ENCODE measurements at places on chromosomes 1 and 21.
A peak's percentile ranks its signal among the peaks of the same experiment; 100 is the strongest.

- no peak for DNase-seq
Observed at GRCh38 chr21:15210235-15210678, 145.5 kb upstream of the NRIP1 start.

GRCh38 chr1:185305419-185305818, 11.6 kb downstream of the IVNS1ABP start:
- DNase-seq: no peak

DNA sequence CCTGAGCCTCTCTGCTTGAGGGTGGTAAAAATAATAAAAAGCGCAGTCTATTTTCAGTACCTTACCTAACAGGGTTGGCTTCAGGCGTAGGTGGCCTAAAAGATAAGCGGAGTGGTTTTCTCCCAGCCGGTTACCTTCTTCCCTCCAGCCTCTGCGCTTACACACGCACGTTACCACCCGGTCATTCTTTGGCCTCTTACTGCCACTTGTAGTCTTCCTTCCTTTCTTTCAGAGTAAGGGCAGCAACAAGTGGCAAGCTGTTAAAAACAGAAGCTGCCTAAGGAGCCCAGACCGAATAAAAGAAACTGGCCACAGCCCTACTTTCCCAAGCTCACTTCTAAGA, 35.4 kb downstream of the CLCA1 start:
- no peak for DNase-seq

DNA sequence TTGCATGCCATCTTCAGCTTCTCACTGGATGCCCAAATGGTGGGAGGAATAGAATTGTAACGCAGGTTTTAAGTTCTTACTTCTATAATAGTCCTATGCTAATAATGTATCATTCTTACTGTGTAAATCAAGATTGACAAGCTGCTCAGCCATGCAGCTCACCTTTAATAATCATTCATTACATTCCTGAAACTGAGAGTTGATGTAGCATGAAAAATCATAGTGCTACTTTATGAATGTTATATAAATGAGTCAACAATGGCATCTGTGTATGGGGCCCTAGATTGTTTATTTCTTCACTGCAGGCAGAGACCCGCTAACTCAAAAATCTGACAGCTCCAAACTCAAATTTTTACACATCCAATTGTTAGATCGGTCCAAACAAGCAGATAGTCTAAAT, 34.4 kb downstream of the FH start:
- no peak for DNase-seq

DNA sequence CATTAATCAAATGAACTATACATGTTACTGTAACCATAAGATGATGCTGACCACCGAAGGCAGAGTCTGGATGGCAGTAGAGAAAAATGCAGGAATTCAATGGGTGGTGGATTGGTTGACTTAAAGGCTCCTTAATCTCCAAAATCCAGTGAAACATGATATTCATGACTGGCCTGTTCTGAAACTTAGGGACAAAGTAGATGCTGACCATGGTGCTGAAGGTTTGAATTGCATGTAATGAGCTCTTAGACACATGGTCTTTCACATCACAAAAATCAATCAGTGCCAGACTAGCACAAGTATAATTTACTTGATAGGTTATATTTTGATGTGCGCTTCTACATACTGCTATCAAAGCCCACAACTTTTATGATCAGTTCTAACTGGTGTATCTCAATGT, 30.9 kb upstream of the NTMT2 start:
- DNase-seq: no peak

GRCh38 chr1:193960040-193960439, 773.6 kb upstream of the B3GALT2 start:
- DNase-seq: no peak

DNA sequence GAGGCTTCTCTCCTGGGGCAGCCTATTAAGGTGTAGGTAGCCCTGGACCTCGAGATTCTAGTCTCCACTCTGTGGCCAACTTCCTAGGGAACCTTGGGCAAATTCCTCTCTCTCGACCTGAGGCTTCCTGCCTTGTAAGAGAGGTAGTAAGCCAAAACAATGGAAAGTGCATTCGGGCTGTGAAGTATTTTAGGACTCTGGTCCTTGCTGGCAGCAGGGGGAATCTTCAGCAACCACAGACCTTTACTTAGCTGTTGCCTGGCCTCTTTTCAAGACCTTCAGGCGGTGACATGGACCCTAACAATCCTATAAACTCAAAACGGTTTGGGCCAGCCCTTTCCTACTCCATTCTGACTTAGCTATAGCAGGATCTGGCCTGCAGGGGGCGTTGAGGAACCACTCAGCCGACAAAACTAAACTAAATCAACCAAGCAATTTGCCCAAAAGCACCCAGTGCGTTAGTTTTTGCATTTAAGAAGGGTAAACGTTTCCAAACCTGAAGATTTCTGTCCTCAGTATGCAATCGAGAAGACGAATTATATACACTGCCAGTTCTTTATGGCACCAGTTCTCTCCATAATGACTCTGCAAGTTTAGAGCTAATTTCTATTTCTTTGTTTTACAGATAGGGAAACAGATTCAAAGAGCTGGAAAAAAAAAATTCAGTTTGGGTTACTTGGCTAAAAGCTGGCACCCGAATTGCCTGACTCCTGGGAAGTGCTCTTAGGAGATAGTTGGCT, 10.9 kb upstream of the SESN2 start:
- peak; percentile 82 for DNase-seq

DNA sequence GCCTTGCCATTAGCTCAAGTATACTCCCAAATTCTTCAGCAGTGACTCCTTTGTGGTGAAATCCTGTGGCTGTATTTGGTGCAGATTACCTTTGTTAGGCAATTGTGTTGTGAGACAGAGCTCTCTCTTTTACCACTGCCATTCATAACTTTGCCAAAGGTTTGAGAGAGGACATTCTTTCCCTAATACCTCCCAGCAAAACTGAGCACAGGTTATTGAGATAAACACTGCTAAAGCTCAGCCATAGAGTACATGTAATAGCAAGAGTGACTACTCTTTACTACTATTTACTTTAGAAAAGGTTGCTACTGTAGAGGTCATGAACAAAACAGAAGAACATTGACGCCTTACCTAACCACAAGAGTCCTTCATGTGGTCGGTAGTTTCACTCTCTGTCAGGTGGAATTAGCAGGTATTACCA, 514.0 kb upstream of the ADAMTS5 start:
- no peak for DNase-seq

GRCh38 chr1:161958425-161958824, 65.2 kb downstream of the OLFML2B start:
- no peak for DNase-seq

DNA sequence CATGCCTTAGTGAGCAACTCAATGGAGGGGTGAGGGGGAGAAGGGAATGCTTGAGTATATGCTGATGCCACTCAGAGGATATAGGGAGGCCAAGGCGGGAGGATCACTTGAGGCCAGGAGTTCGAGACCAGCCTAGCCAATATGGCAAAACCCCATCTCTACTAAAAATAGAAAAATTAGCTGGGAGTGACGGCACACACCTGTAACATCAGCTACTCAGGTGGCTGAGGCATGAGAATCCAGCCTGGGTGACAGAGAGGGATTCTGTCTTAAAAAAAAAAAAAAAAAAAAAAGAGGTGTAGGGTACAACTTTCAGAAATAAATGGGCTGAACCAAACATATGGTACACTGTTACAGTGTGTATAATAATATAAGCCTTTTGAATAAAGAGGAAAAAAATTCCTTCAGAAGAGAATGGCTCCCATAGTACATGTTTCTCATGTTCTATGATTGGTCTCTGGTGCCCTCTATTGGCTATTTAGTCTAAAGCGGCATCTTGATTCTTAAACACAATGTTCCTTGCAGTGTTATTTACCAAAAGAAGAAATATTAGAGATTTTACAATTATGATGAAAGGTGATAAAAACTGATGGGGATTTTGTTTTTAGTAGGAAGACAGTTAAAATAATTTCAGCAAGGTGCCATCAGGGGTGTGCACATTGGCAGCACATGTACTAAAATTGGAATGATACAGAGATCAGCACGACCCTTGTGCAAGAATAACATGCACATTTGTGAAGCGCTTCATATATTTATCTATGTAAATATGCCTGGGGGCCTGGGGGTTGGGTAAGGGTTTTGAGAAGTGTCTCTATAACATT, 109.8 kb downstream of the PATJ start:
- no peak for DNase-seq

GRCh38 chr1:208093754-208094719, 150.1 kb downstream of the PLXNA2 start:
- peak; percentile 25 for DNase-seq

GRCh38 chr1:84481317-84481716, 2.3 kb downstream of the RPF1 start:
- no peak for DNase-seq

DNA sequence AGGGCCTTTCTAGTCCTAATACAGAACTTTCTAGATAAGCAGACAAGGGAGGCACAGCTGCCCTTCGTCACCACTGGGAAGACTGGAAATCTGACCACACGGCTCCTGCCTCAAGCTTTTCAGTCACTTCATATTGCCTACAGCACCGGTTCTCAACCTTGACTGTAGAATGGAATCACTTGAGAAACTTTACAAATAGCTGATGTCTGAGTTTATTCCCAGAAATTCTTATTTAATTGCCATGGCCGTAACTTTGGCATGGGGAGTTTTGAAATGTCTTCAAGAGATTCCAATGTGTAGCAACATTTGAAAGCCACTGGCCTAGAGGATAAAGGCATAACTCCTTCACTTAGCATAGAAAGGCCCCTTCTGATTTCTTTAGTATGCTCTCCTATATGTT, 42.4 kb upstream of the STMN1 start:
- no peak for DNase-seq

- DNase-seq: no peak
Observed at GRCh38 chr1:25899792-25900191, 6.4 kb downstream of the STMN1 start.

DNA sequence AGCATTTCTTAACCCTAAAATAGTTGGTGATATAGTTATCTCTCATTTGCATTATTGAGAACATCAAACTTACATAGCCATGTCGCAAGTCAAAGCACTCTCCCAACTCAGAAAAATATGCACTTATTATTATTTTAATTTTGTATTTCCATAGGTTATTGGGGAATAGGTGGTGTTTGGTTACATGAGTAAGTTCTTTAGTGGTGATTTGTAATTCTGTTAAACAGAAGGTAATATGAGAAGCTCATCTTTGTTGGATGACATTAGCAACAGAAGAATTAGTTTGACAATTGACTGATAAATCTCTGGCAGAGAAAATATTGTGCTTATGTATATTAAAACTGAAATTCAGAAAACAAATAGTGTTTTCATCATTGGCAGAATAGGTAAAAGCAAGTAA, 154.8 kb downstream of the NFIA start:
- no peak for DNase-seq

GRCh38 chr1:201489643-201490261, 17.2 kb downstream of the CSRP1 start:
- DNase-seq: no peak

- no peak for DNase-seq
Observed at GRCh38 chr1:205353612-205354011, 3.1 kb downstream of the KLHDC8A start.

DNA sequence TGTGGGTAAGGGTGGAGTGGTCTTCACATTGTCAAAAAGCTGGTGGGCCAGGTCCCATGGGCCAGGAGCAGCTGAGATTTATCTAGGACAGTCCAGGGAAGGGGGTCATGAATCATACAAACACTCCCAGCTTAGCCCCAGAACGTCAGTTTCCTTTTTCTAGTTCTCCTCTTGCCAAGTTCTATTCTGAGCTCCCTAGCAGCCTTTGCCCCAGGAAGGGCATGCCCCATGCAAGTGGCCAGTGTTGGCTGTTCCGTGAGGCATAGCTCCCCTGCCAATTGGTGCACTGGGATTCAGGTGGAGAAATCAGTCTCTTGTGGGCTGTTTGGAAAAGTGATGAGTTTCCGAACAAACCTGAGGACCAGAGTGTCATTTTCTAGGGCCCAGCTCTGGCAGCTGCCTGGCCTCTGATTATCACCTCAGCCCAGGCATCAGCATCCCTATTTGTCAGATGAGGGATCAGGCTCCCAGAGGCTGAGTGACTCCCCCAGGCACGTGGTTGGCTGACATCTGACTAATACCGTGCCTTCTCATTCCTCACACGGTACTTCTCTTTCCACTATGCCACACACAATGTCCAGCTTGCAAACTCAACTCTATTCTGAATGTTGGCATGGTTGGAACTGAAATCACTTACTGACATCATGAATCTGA, 14.2 kb upstream of the MYOM3 start:
- no peak for DNase-seq

- DNase-seq: no peak
Observed at GRCh38 chr1:227546059-227546458, 17.3 kb upstream of the ZNF678 start.

DNA sequence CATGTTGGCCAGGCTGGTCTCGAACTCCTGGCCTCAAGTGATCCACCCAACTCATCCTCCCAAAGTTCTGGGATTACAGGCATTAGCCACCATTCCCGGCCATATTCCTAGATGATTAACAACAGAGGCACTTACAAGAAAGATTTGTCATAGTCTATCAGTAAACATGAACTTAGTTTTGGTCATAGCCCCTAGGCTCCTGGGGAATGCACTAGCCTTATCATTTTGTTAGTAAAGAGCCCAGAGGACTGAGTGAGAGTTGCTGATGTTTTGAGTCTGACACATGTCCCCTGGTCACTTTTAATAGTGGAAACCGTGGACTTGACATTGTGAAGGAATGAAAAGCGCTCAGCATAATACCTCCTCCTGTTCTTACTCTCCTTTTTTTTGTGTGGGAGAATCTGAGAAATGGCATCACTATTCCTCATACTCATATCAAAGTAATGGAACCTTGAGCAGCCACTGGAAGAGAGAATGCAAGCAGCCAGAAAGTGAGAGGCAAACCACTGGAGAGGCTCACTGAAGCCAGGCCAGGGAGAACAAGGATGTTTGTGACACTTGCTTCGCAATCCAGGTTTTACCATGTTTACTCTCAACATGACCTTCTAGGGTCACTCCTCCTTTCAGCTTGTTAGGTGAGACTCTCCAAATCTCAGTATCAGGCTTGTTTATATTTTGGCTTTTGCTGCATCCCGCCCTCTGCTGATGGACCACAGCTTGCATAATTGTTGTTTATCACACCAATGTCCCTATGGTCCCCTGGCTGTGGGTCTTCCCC, 14.8 kb downstream of the ATP1B1 start:
- no peak for DNase-seq
